Stimulated activated CD8-positive, alpha-beta memory T cell treated with anti-CD3 and anti-CD28 coated beads, Interleukin-15, amount 100 ng/mL, for 1 hour (primary cell): ENCODE measurements at places on chromosomes 3 and 15.

GRCh38 chr15:101047301-101047781, 128.2 kb downstream of the LRRK1 start:
- DNase-seq = no peak

DNA sequence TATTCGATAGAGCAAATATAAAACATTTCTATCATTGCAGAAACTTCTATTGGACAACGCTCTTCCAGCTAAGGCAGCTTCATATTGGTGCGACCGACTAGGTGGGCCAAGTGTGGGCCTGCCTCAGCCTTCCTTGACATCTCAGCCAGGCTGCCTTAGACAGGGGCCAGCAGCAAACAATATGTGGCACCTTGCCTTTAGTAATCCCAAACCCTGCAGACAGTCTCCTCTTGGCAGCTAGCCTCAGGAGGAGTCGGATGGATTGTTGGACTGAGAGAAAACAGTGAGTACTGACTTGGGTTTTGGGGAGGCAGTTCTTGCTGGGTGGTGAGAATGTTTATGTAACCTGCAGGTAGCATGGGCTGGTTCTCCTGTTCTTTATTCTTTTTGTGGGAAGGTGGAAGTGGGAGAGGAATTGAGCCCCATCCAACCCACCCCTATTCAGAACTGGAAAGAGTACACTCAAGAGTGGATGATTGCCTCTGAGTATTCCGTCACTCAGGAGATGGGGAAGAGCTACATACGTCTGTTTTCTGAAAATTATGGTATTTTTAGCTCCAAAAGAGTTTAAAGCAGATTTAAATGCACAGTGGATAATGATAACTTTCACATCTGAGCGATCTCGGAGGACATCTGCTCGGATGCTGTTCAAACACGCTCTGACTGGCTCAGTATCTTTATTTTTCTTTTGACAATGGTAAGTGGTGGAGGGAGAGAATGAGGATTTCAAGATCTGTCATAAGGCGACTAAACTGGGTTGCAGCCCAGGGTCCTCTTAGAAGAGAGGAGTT, 47.2 kb downstream of the GPD1L start:
- no peak for DNase-seq

GRCh38 chr3:74561881-74562280, 52.6 kb downstream of the CNTN3 start:
- no peak for DNase-seq

- DNase-seq = no peak
These were observed 286.2 kb upstream of the UBE2E1 start for GRCh38 chr3:23519314-23520208.

- no peak for DNase-seq
These were observed 80.9 kb upstream of the RPL32 start for GRCh38 chr3:12922306-12922705.

DNA sequence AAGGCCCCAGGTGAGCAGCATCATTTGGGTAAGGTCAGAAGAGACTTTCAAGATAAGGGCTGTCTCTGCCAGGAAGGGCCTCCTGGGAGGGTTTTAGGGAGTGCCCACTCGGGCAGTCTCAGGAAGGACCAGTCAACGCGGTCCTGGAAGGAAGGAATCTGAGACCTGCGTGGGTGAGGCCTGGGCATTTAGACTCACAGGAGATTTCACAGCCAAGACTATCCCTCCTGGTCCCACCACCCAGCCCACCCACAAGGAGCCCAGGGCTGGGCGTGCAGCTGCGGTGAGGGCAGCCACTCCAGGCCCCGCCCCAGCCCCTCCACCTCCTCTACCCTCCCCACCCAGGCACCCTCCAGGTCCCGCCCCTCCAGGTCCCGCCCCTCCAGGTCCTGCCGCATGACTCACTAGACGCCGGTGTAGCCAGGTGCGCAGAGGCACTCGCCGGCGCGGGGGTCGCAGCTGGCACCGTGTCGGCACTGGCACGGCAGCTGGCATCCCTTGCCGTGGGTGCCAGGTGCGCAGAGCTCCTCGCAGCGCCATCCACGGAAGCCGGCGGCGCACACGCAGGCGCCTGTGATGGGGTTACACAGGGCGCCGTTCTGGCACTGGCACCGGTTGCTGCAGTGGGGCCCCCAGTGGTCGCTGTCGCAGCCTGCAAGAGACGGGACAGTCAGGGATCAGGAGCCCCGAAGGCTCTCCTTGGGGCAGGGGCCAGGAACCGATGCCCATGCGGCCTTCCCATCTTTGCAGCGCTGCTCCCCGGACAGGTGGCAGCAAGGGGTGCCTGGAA, 112.7 kb downstream of the RAB11A start:
- DNase-seq = peak; percentile 46

DNA sequence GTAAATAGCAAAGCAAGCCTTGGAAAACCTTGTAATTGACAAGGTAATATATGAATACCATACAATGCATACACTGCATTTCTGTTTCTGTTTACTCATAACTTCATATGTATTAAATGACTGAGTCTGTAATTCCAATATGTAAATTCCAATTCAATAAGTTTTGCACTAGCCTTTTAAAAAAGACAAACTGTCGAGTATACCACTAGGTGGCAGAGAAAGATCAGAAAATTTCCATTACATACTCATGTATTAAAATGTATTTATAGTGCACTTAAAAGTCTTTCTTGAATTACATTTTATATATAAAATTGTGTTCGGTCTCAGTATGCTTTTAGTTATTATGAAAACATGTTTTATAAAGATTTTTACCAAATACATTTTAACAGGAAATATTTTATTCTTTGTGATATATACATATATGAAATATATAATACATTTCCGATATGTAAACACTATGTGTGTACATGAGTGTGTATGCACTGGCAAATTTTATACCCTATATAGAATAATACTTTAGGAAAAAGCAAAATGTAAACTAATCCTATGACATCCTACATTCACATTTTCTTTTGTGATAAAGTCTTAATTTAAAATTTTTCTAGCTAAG, 216.8 kb downstream of the VGLL3 start:
- no peak for DNase-seq

GRCh38 chr3:155178810-155179436, 98.8 kb downstream of the MME start:
- no peak for DNase-seq

DNA sequence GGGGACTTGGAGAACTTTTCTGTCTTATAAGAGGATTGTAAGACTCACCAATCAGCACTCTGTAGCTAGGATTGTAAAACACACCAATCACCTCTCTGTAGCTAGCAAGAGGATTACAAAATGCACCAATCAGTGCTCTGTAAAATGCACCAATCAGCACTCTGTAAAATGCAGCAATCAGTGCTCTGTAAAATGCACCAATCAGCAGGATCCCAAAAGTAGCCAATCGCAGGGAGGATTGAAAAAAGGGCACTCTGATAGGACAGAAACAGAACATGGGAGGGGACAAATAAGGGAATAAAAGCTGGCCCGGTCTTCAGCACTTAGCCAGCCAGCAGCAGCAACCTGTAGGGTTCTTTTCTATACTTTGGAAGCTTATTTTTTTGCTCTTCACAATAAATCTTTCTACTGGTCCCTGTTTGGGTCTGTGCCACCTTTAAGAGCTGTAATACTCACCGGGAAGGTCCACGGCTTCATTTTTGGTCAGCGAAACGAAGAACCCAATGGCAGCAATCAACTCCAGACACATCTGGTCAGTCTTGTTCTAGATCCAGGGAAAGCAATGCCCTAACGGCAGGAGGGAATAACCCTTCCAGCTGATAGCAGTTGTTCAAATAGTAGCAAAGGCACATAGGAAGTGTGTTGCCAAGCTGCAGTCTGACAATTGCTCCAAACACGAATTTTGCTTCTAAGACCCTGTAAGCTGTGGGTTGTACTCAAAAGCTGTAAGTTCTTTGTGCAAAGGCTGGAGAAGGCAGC, 135.6 kb downstream of the TJP1 start:
- no peak for DNase-seq

- DNase-seq = no peak
These were observed 140.4 kb downstream of the SLC9A9 start for GRCh38 chr3:143707848-143708247.

DNA sequence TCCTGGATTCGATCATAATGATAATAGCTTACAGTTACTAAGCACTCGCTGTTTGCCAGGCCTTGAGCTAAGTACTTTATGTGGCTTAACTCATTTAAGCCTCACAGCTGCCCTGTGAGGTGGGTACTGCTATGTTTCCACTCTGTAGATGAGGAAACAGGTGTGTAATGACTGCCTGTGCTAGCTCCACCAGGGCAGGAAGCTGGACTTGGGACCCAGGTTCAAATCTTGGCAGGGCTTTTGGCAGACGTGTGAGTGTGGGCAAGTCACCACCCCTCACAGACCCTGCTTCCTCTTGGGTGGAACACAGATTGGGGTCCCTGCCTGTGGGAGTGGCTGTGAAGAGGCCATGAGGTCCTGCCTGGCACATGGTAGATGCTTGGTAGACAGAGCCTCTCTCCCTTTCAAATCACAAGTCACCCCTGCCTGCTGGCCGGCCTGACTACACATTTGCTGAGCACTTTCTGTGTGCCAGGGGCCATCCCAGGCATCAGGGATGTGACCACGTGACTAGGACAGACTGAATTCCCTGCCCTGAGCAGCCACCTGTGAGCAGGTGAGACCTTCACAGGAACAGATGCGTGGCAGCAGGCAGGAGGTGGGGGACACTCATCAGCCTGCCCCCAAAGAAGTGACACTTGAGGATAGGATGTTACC, 3.7 kb downstream of the EFCC1 start:
- no peak for DNase-seq

DNA sequence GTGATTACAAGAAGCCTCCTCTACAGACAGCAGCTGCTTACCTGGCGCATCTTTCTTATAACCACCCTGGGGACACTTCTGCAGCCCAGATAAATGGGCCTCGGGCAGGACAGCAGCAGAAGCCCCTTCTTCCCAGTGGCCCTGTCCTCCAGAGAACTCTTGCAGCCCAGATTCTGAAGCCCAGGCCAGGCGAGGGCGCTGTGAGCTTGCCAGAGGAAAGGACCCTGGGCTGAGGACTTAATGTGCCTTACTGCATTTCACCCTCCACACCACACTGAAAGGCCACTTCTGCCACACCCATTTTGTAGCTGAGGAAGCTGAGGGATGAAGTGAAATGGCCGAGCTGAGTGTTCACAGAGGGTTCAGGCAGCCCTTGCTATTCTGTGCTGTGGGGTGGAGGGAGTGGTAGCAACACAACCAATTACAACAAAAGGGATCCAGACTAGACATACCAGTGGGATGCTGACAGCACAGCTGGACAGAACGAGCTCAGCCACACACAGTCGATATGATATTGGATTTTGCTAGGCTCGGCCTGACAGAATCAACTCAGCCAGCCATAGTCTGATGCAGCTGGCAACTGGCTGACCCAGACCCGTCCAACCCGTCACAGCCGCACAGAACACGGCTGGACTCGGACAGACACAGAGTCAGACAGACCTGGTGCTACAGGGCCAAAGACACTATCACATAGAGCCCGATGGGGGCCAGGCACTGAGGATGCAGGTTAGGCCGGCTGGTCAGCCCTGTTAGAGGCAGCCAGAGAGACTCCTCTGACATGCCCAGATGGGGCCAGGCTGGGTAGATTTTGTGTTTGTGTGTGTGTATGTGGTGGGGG, 7.3 kb downstream of the ACOX2 start:
- DNase-seq = no peak

DNA sequence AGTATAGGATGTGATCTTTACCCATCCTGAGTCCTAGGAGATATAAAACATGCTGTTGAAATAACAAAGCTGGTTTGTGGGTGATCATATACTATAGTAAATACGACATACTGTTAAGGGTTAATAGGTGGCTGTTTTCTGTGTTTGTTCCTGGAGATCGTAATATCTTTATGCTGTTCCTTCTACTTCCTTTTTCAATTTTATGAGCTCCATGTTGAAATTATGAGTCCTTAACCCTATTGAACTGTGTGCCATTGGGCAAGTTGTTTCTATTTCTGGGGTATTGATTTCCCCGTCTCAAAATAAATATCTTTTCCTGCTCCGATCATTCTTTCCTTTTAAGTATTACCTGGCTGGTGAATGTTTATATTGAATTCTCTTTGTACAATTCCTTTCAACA, 115.1 kb downstream of the LPP start:
- DNase-seq = no peak

DNA sequence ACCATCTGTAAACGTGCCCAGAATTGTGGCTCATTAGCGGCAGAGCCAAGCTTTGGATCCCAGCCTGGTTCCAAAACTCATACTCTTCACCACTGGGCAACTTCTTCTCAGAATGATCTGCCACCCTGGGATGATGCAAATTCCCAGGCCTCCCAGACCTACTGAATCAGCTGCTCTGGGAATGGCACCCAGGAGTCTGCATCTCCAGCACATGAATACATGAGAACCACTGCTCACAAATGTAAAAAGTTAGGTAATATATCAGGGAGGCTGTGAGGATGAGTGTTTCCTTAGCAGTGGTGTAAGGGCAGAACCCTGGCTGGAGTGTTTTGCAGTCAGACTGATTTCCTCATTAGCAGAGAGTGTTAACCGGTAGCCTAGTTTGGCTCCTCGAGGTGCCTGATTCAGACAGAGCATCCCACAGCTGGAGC, 94.2 kb downstream of the LIPC start:
- no peak for DNase-seq

DNA sequence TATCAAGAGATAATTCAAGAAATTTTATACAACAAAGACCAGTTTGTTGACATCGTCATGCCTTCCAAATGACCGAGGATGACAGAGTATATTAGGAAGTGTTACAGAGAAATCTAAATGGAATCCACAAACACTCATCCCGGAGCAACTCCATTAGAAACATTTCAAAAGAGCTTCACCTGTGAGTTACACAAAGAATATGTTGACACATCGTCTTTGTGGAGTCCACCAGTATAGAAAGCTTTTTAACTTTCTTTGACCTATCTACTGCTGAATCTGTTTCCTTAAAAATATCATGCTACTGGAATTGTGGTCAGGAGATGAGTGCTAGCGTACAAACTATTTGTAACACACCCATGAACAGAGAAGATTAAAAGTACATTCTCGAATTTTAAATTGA, 130.4 kb downstream of the SUCLG2 start:
- DNase-seq = no peak

DNA sequence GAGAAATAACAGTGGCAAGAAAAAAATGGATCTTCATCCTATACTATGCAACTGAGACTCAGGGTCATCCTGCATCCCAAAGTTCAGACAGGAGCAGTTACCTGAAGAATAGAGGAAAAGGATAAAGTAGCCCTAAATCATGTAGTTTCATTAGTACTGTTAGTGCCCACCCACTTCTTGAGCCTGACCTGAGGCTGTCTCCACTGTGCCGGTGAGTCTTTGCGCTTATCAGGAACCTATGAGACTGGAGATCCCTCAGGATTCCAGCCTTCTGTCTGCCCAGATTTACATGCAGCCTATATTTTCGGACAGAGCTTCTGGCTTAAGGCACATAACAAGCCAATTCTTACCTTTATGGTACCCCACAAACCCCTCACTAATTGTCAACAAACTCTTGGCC, 791.6 kb downstream of the ROBO1 start:
- DNase-seq = no peak

GRCh38 chr15:41980654-41981323, 8.4 kb upstream of the EHD4 start:
- no peak for DNase-seq

DNA sequence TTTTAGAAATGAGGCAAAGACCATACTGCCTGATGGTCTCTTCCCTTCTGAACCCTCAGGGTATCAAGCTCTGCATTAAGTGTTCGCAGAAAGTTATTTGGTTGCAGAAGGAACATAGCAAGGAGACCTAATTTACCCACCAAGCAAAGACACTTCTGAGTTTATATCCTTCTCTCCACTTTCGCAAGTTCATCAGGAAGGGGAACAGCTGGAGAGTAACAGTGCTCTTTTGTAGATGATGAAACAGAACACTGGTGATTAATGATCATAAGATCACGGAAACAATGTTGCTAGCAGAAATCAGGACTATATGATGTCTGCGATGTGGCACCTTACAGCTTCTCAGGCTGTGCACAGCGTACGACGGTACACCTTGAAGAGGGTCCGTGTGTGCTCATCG, 62.1 kb downstream of the NCEH1 start:
- no peak for DNase-seq
